ENCODE measurements at places on chromosomes 1 and 21. TPM values are rescaled to one million over a fixed set of nuclear protein-coding genes. Genes with fewer than 3 reads are reported as not detected.

Gene SPRR3
- total RNA-seq: not detected

Gene IRF6
- total RNA-seq: 1.2 TPM

Gene SPRR2F
- not detected for total RNA-seq

DNA sequence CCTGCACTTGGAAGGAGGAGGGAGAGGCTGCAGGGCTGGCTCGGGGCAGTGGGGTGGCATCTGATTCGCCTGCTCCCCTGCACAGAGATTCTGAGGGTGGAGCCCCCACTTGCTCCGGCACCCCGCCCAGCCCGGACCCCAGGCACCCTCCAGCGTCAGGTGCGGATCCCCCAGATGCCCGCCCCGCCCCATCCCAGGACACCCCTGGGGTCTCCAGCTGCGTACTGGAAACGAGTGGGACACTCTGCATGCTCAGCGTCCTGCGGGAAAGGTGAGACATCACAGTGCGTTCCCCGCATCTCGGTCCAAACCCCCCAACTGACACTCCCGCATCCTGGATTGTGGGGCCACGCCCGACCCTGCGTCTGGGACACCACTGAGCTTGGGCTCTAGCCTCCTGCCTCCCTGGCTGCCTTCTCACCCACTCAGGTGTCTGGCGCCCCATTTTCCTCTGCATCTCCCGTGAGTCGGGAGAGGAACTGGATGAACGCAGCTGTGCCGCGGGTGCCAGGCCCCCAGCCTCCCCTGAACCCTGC lies 7.9 kb downstream of the ADAMTSL4 start:
- no peak for DNase-seq

DNA sequence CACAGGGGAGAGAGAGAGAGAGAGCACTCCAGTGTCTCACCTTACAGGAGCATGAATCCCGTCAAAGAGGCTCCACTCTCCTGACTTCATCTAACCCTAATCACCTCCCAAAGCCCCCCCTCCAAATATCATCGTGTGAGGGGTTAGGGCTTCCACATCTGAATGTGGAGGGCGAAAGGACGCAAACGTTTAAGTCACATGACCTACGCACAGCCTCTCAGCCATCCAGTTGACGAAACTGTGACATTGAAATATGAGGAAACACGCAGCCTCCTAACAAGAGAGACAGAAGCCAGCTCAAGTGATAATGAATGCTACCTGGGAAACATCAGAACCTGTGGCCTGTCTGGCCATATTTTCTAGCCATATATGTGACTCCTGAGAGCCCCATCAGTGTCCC lies 63.7 kb downstream of the MATN1 start:
- no peak for DNase-seq

DNA sequence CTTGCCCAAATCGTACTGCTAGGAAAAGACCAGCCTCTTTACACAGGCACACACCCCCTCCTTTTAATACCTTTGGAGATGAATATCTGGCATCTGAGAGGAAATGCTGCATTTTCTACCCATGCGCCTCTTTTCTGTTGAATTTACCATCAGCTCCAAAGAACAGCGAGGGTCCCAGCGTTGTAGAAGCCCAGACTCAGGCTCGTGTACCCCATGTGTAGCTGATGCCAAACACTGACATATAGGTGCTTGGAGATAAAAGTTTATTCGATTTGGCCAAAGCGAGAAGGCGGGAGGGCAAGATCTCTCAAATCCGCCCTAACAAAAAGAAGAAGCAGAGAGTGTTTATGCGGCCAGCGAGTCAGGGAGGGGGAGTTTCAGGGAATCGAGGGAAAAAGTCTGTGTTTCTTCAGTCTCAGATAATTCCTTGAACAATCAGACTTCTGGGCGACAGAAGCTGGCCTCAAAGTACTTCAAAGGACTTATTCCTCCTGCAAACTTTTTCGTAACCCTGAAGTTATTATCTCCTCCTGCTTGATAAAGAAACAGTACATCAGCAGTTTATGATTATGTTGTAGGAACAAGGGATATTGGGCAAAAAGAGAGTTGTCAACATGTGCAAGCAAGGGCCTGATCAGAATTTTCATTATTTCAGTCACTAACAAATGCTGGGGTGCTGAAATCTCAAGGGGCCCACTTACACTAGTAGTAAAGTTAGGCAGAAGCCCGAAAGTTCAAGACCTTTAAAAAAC lies 642 bp upstream of the CREG1 start:
- no peak for DNase-seq

DNA sequence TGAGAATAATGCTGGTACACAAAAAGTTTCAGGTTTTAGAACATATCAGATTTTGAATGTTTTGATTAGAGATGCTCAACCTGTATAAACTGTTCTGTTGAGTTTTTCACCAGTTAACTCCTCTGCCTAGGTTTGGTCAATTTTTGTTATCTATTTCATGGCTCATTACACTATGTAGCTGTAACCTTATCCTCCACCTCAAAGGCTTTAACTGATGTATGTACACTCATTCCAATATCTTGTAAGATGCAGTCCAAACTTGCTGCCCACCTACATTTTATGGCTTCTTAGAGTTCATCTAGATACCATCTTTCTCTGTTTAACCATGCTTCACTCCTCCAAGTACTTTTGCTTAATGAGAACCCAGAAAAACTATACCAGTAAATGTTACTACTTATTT lies 107.8 kb downstream of the EIF4G3 start:
- DNase-seq: no peak

- no peak for DNase-seq
These were observed 146.1 kb downstream of the SIPA1L2 start for GRCh38 chr1:232483826-232484225.

- DNase-seq: no peak
These were observed 45.6 kb upstream of the TMEM61 start for GRCh38 chr1:54934869-54935268.

DNA sequence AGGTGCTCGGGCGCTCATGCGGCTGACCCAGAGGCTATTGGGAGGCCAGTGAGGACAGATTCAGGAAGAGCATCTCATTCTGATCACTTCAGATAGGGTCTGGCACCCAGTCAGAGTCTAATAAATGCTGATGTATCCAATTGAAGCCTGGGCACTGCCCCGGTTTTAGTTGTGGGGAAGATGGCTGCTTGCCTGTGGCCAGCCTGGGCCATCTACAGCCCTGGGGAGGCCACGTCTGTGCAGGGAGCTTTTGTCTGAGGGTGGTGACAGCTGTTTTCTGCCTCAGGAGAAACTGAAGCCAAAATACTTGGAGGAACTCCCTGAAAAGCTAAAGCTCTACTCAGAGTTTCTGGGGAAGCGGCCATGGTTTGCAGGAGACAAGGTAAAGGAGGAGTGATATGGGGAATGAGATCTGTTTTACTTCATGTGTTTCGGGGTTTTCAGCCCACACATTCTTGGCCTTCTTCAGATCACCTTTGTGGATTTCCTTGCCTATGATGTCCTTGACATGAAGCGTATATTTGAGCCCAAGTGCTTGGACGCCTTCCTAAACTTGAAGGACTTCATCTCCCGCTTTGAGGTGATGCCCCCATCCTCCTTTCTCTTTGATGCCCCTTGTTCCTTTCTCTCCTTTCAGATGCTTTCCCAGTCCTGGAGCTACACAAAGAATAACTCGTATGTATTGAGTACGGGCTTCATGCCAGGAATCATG lies 2.8 kb downstream of the GSTM5 start:
- DNase-seq: no peak

GRCh38 chr1:54596756-54597155 lies 26.6 kb downstream of the FAM151A start:
- no peak for DNase-seq

DNA sequence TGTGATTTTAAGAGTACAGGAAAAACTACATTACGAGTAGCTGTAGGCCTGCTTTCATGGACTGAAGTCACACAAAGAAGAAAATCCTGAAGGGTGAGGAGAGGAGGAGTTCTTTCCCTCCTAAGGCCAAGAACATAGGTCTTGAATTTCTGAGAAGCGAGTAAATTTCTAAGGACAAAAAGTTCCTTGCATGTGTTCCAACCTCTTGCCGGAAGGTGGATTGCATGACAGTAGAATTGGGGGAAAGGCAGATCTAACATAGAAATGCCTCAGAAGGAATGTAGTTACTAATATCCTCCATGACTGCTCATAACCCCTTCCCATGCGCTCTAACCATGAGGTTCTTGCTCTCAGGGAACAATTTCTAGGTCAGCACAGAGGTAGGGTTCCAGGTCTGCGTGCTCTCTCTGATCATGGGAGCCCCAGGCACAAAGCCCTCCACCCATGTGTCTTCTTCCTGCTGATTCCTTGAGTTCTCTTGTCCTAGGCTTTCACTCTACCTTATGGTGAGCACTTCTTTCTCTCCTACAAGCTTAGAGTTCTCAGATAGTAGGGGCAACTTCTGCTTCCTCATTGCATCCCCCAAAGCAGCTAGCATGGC lies 13.7 kb downstream of the CD2 start:
- DNase-seq: no peak

DNA sequence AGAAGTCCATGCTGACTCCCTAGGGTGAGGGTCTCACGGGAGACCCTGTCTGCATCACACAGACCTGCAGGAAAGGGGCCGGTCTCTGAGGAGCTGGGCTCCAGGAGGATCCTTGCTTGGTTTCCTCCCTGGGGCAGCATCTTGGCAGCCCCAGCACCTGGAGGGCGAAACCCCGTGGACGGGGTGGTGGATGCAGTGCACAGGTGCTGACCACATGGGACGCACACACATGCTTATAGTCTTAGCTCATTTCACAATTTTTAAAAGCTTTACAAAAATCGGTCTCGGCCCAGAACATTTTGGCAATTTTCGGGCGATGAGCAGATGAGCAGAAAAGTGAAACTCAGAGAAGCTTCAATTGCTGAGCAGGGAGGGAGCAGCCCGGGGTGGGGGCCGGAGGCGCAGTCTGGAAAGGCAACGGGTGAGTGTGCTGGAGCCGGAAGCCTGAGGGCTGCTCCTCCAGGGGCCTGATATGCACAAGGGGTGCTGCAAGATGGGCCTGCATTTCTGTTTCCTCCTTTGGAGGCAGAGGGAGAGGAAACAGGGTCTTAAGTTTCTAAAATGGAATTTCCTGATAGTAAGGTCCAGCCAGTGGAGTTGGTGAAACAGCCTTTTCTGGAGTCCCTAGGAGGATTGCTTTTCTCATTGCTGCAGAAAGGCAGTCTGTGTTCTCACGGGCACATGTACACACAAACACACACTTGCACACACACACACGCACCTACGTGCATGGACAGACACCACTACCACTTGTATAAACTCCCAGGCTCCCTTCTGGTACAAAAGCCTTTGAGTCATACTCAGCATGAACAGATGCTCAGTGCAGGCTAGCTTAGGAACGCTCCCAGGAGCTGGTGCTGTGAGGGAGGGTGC lies 60.6 kb downstream of the SCCPDH start:
- DNase-seq: no peak
